ENCODE measurements at places on chromosomes 4 and X. TPM values are rescaled to one million over a fixed set of nuclear protein-coding genes. Genes with fewer than 3 reads are reported as not detected.

The FGF5 gene
- 0.42 TPM for polyA plus RNA-seq

The ASMT gene
- not detected for polyA plus RNA-seq

The NAA11 gene
- not detected for polyA plus RNA-seq

The USP51 gene
- polyA plus RNA-seq = 0.33 TPM

The TAF7L gene
- polyA plus RNA-seq = 0.08 TPM
